ENCODE measurements at places on chromosomes 6 and 20. TPM values are rescaled to one million over a fixed set of nuclear protein-coding genes. Genes with fewer than 3 reads are reported as not detected.

Gene IGF2R
- polyA plus RNA-seq: 27.5 TPM

Gene DEFB124
- polyA plus RNA-seq: not detected

Gene WFDC10B
- not detected for polyA plus RNA-seq

Gene DEFB132
- polyA plus RNA-seq: not detected

Gene HLA-DRB1
- polyA plus RNA-seq: 56.0 TPM

Gene HAO1
- polyA plus RNA-seq: not detected

Gene KCNS1
- polyA plus RNA-seq: not detected

- DNase-seq: no peak
Observed at GRCh38 chr6:30154709-30155519, 6.1 kb downstream of the TRIM10 start.

DNA sequence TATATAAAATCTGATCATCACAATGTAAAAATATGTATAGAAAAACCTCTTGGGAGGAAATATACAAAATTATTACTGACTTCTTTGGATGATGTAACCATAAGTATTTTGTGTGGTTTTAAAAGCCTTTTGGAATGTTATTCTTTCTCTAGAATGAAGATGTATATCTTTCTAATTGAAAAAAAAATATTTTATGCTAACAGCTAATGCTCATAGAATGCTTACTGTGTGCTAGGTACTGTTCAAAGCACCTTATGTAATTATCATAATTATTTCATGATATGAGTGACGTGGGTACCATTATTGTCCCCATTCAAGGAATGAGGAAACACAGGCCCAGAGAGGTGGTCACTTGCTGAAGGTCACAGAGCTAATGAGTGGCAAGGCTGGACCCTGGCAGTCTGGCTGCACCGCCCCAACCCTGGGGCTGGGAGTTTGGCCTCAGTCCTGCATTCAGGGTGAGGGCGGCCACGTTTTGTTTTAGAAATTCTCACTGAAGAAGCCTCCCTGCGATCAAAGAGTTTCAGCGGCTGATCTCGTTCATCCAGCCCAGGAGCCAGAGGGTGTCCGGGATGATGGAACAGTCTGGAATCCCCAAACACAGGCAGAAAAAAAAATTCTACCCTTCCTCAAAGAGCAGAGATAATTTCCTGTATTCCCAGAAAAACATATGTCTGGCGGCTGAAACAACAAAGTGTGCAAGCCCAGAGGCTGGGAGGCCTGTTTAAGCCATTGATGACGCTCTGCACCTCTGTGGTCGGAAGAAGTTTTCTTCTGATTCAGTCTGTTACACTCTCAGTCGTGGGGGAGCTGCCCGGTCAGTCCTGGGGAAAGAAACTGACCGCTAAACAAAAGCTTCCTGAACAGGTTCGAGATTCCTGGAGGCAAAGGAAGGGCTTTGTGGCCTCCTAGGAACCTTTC lies 37.3 kb downstream of the TFEB start:
- DNase-seq: no peak

- no peak for DNase-seq
Observed at GRCh38 chr6:148996815-148997214, 250.0 kb downstream of the UST start.

DNA sequence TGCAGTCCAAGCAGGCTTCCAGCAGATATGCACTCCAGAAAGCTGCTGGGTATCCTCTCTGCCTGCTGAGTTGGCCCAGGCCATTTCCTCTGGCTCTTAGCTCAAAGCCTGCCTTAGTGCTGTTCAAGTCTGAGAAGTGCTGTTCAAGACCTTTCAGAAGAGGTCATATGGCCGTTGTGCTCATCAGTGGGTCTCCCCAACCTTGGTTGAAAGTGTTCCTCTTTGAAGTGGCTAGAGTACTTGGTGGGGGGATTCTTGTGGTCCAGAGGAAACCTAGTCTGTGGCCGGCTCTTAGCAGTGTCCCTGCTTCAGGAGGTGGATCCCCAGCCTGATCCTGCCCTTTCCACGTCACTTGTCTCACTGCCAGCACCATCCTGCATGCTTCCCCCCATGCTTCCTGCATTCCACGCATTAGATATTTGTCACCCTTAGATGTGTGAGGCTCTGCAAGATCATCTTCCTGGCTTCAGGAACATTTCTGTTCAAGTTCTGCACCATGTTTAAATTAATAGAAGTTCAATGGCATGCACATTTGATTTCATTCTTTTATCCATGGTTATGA lies 105.0 kb downstream of the FIG4 start:
- DNase-seq: no peak

DNA sequence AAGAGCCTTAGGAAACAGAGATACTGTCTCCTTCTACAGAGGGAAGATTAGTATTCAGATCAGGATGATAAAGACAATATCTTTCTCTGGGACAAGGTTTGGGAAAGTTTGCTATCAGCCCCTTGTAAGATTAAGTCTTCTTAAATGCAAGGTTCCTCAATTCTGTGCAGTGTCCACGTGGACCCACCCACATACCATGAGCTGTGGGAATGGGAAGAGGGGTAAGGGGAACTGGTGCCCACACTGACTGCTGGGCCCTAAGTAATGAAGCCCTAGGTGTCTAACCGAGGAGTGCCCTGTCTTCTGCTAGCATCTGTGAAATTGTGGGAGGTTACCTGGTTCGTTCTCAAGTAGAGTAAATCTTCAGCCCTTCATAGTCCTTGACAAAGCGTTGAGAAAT lies 5.8 kb upstream of the SSTR4 start:
- DNase-seq: no peak

DNA sequence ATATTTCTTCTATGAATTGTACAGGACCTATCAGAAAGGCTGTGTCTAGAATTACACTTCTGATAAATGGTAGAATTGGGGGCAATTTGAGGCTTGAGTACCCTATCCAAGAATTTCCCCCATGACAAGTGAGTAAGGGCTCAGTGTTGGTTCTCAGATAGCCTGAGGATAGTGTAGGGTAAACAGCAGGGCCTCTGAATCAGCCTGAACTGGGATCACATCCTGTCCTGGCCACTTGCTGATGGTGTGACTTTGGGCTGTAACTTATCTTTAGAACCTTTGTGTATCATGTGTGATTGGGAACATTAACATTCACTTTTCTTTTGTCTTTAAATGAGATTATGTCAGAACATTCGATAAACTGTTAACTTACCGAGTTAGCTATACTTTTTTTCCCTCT lies 151.0 kb downstream of the CLIC5 start:
- DNase-seq: no peak

DNA sequence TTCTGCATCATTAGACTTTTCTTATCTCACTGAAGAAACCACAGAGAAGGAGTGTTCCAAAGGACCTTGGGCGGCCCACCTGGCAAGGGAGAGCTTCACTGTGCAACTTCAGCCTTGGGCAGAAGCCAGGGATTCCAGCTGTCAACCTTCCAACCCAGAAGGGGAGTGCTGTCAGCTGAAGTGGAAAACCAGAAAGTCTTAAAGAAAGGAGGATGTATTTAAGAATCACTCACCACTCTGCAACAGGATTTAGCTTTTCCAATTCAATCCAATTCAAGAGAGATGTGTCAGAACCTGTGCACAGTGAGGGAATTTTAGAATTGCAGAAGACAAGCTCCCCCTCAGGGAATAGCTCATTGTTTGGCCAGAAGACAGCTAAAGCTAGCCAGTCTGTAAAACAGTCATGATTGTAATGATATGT lies 553.7 kb downstream of the CD83 start:
- no peak for DNase-seq

Measured in CD8-positive, alpha-beta memory T cell (primary cell).